ENCODE measurements at places on chromosomes 12 and 14. TPM values are rescaled to one million over a fixed set of nuclear protein-coding genes. Genes with fewer than 3 reads are reported as not detected.

DNA sequence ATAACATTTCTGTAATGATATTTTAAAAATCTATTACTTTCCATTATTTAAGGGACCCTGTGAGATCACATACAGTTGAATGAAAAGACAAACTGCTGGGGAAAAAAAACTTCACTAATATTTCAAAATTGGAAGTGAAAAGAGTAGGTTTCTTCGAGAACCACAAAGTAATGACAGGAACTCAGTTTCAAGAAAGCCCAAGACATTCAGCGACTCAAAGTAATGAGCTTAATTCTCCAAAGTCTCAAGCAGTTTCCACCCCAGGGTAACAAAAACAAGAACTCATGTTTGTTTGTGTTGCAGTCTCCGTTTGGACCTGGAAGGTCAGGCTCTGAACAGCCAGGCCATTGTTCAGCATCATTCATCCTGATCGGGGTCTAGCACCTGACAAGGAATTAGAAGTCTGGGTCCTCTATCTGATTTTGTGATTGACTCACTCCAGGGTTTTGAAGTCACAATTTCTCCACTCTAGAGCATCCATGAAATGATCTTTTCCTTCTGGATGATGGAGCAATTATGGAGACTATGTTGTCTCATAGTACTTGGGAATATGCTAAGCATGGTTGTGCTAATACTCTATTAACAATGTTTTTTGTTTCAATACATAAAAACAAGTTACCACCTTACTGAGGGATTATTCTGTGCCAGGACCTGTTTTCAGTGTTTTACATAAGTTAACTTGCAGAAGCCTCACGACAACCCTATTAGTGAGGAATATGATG is 126.9 kb downstream of the SLC25A21 start:
- no peak for DNase-seq

- no peak for DNase-seq
Observed at GRCh38 chr14:85799668-85800067, 269.7 kb downstream of the FLRT2 start.

EML5 gene
- polyA plus RNA-seq: 2.8 TPM

- DNase-seq: no peak
Observed at GRCh38 chr12:93520454-93520853, 52.0 kb upstream of the SOCS2 start.

- DNase-seq: no peak
Observed at GRCh38 chr12:132004946-132005345, 55.2 kb downstream of the EP400 start.

GRCh38 chr14:71022012-71022869 is 115.0 kb downstream of the PCNX1 start:
- no peak for DNase-seq

DNA sequence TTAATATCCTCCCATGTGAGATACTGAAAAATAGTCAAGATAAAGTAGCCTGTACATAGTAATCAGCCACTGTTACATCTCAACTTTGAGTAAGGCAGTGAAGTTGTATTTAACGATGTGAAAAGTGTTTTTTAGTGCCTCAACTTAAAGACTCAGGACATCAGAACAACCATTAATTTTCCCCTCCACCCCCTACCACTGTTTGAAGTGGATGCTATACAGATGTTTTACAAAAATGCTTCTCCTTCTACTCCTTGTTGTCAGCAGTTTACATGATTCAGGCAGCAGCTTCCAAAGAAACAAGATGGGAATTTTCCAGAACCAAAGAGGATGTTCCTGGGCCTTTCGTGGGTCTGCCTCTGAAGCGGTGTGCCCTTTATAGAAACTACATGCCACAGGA is 143.6 kb downstream of the RPAP3 start:
- DNase-seq: no peak

- no peak for DNase-seq
Observed at GRCh38 chr14:68694516-68695235, 98.2 kb downstream of the ZFP36L1 start.

DNA sequence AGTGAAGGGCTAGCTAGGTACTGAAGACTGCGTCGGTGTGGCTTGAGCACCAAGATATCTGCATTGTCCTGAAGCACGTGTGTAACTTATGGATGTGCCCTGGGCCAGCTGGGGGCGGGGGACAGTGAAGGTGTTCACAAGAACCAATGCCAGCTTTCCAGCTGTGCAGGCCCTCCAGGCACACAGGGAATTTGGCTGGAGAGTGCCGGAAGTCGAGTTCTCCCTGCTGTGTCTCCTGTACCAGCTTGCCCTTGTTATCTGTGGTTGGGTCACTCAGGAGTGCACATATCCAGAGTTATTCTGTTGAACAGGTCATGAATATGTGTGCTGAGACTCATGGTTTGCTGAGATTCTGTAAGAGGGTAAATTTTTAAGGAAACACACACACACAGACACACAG is 75.9 kb upstream of the CRY1 start:
- DNase-seq: no peak

- no peak for DNase-seq
Observed at GRCh38 chr12:6507102-6507998, 13.4 kb downstream of the NCAPD2 start.

GCN1 gene
- polyA plus RNA-seq: 52.5 TPM

C12orf50 gene
- 0.35 TPM for polyA plus RNA-seq

LRCOL1 gene
- polyA plus RNA-seq: 1.4 TPM

GRCh38 chr12:100225491-100225890 is 24.9 kb downstream of the ACTR6 start:
- DNase-seq: no peak

TMEM52B gene
- polyA plus RNA-seq: 203 TPM

CLEC1A gene
- polyA plus RNA-seq: 2.7 TPM

BICDL1 gene
- 36.2 TPM for polyA plus RNA-seq

LRP1-AS gene
- polyA plus RNA-seq: not detected

SLC35F4 gene
- polyA plus RNA-seq: 3.1 TPM

- no peak for DNase-seq
Observed at GRCh38 chr14:76998910-76999309, 29.6 kb downstream of the IRF2BPL start.

- DNase-seq: no peak
Observed at GRCh38 chr14:28121512-28122297, 644.9 kb upstream of the FOXG1 start.

FSCB gene
- not detected for polyA plus RNA-seq

DNA sequence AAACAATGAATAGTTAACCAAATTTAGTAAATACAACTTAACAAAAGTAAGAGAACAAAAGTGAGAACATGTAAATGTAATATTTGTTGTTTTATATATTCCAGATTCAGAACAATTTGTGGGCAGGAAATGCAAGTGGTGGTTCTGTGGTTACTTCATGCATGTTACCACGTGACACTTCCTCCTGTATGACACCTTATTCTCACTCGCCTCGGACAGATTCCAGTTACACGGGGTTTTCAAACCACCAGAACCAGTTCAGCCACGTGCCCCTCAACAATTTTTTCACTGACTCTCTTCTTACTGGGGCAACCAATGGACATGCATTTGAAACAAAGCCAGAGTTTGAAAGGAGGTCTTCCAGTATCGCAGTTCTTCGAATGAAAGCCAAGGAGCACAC is 21.0 kb downstream of the ALX1 start:
- DNase-seq: no peak

ZNF705A gene
- not detected for polyA plus RNA-seq

DNA sequence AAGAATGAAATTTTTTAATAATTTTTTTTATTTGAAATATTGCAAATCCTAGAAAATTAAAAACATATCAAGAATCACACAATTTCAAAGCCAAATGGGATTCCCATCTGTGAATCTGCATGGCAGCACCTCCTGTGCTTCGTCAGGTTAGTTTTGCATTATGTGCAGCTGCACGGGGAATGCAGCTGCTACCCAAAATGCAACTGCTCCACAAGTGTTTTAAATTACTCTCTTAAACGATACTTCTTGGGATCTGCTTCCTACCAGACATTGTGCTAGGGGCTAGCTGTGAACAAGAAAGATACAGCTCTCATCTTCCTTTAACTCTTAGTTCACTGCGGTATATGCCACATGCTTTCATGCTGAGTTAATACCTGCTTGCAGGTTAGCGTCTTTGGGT is 154.2 kb downstream of the CRADD start:
- DNase-seq: no peak

GRCh38 chr12:94145191-94145983 is 3.0 kb upstream of the PLXNC1 start:
- no peak for DNase-seq

GRCh38 chr12:125220404-125221273 is 155.4 kb downstream of the AACS start:
- DNase-seq: no peak

GRCh38 chr12:91513313-91513712 is 330.7 kb upstream of the DCN start:
- no peak for DNase-seq

DNA sequence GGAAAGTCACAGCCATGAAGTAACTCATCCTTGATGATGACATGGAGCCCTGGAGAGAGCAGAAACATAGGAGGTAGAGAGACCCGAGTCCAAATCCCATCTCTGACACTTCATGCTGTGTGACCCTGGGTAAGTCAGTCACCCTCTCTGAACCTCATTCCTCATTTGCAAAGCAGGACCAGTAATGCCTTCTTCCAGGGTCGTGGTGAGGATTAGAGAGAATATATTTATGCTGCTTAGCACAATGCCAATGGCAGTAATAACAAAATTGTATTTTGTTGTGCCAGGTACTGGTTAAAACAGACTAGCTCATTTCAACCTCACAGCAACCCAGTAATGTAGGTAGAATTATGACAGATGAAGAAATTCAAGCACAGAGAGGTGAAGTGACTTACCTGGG is 13.9 kb upstream of the RBM19 start:
- DNase-seq: no peak

DDX23 gene
- polyA plus RNA-seq: 106 TPM

GRCh38 chr14:93099196-93099595 is 16.5 kb downstream of the ITPK1 start:
- no peak for DNase-seq

OTOGL gene
- polyA plus RNA-seq: 0.83 TPM

- DNase-seq: no peak
Observed at GRCh38 chr12:131774576-131775391, 53.4 kb upstream of the MMP17 start.

- no peak for DNase-seq
Observed at GRCh38 chr12:15356951-15357364, 34.6 kb downstream of the PTPRO start.

INSM2 gene
- not detected for polyA plus RNA-seq

- no peak for DNase-seq
Observed at GRCh38 chr12:106892075-106892474, 63.6 kb upstream of the TMEM263 start.

DNA sequence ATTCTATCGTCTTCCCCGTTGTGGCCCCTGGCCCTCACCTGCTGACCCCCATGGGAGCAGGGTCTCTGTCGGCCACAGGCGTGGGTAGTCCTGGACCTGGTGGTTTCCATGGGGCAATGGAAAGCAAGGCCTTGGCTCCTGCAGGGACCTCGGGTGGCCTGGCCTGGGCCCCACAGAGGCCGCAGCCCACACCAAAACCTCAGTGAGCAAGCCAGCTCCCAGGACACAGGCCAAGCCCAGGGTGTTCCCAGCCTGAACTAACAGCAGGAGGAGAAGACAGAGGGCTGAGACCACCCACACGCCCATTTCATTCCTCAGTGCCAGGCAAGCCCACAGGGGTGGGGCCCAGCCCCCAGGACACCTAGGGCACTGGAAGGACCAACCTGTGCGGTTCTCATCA is 16.9 kb downstream of the ABCB9 start:
- DNase-seq: no peak

DNA sequence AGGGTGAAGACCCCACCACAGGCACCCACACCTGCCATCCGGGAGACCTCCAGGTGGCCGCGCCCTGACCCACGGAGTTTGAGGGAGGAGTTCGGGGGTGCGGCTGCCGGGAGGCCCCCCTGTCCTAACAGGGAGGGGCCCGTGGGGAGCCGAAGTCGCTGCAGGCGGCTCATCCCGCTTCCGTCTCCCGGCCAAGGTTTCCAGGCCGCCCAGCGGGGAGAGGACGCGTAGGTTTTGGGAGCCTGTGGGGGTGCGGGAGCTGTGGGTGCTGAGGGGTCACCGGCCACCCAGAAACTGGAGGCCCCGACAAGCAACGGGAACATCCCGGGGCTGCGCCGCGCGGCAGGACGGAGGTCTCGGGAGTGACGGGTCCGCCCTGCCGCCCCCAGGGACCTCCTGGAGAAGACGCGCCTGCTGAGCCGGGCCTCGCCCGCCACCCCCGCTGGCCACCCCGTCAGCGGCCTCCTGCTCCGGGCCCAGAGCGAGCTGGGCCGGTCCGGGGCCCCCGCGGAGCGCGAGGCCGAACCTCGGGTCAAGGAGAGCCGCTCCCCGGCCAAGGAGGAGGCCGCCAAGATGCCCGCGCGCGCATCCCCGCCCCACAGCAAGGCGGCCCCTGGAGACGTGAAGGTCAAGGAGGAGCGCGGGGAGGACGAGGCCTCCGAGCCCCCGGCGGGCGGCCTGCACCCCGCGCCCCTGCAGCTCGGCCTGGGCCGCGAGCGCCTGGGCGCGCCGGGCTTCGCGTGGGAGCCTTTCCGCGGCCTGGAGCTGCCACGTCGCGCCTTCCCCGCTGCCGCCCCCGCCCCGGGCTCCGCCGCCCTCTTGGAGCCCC is 27.6 kb downstream of the LRCOL1 start:
- DNase-seq: no peak

FGF6 gene
- polyA plus RNA-seq: not detected

KRT71 gene
- polyA plus RNA-seq: not detected

DNA sequence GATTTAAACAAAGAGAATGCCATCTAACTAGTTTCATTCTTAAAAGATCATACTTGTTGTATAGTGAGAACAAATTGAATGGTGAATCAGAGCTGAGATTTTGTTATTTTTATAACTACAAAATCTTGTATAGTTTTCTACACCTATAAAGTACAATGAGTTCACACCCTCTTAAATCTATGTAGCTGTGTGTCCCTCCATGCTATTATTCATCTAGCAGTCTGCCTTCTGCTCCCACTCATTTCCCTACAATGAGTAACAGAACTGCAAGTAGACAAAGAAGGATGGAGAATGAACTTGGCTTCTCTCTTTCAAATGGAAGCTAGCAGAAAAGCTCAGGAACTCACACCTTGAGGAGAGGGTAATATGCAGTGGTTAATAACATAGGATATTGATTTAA is 7.1 kb downstream of the IFNG-AS1 start:
- DNase-seq: no peak

- DNase-seq: no peak
Observed at GRCh38 chr12:19527866-19528265, 88.6 kb downstream of the AEBP2 start.

- no peak for DNase-seq
Observed at GRCh38 chr12:65937806-65938205, 113.5 kb downstream of the HMGA2 start.

LRRC10 gene
- polyA plus RNA-seq: 0.10 TPM

DNA sequence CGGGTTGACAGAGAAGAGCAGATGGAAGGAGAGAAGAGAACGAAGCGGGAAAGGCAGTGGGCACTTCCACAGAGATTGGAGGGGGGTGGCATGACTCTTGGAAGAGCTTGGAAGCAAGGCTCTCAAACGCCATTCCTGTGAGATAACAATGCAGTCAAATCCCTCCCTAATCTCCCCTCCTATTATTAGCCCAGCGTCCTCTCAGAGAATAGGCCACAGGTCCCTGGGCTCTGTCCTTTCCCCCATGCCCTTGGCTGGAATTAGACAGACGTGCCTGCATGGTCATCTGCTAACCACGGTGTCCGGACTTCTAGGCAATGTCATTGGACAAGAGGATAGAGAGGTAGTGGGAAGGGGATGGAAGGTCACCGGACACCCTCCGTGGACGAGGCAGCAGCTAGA is 8.0 kb upstream of the MYH7 start:
- no peak for DNase-seq

Measured in right renal cortex interstitium (tissue), 3 donors.